ENCODE measurements at places on chromosomes 11 and 22.

GRCh38 chr11:110991661-110992355, 253.7 kb upstream of the POU2AF2 start:
- no peak for DNase-seq

GRCh38 chr22:20554824-20555223, 47.4 kb downstream of the MED15 start:
- DNase-seq = no peak

DNA sequence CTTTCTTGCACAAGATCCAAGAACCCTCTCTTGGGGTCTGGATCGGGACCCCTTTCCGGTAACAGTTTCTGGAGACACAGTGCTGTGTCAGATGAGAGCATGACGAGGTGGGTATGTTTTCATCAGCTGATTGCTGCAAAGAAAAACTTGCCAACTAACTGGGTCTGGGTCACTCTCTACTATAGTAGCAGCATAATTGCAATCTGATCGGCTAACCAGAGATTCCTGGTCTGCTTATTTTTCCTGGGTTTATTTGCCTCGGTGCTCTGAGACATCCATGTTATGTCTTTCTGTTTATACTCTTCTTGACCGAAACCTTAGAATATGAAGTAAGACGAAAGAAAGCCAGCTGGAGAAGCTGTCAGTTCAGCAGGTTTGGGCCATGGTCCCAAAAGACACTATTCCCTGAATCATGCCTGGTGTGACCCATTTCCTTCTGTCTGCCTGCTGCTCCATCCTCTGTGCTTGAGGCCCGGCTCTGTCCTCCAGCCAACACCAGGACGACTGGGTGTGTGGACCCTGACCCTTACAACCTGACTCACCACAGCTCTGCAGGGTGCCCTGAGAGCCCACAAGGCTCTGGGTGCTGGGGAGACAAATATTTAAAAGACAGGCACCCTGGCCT, 24.1 kb upstream of the CLMP start:
- DNase-seq = no peak

DNA sequence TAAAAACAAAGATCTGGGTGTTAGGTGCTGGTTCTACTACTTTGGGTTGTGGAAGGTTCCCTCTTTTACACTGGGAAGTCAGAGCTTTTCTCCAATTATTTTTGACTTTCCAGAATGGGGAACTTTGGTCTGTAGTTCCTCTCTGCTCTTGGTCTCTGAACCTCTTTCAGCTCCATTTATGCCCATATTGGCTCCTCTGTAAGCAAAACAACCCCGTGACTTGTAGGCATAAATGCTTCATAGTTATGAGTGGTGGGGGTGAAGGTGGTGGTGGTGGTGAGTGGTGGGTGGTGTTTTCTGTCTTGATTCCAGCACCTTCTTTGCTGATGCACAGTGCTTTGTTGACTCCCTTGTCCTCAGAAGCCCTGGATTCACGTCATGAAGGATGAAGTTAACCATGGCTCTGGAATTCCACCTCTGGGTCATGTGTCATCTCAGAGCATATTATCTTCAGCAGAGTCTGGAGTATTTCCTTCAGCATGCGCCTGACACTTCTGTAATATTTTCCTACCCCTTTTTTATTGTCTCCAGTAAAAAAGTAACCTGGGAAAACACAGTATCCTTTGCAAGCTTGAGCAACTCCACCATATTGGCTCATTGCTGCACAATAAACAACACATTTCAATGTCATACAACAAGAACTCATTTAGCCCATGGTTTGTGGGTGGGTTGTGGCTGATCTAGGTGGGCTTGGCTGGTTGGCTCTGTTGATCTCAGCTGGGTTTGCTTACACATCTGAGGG, 24.1 kb upstream of the GRK3 start:
- no peak for DNase-seq

DNA sequence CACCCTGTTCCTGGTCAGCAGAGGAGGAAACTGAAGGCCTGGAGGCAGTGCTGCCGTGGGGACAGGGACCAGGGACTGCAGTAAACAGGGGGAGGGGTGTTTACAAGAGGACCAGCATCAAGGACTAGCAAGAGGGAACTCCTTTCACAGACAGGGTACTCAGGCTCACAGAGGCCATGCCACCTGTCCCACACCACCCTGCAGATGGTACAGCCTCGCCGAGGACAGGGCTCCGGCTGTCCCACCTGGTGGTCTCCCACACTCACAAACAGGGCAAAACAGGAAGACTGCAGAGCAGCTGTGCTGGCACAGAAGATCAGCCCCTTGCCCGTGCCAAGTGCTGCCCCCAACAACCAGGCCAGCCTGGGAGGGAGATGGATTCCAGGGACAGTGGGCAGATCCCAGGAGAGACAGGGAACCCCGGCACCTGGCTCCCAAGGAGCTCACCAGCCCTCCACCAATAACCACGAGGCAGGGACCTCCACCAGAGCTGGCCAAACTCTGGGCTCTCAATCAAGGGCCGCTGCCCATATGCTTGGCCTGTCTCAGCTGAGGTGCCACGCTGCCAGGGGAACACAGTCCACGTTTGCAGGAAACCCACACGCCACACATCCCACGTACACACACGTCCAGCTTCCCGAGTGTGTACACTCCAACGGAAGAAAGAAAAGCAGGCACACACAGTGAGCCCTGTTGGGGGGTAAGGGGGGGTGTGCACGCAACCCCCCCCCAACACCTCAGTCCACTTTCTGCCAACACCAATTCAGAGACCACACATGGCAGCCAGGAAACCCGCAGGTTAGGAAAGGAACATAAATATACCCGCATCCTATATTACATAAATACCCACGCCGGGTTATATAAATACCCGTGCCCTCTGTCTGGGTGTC, 2.1 kb downstream of the CSNK1E start:
- peak; percentile 41 for DNase-seq

DNA sequence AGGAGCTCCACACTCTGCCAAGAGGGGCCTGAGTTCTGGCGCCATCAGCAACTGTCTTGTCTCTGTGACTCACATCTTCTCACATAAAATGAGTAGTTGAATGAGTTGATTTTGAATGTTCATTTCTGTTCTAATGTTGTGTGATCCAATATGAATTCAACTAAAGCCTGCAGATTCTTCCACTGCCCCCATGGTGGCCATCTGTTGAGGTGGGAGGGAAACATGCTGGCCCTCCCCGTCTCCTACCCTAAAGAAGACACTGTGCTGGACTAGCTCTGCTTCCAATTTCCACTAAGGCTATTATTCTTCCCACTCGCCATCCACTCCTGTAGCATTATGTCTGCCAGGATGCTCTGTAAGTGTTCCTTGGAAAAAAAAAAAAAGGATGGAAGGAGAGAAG, 555.6 kb upstream of the LARGE1 start:
- no peak for DNase-seq

DNA sequence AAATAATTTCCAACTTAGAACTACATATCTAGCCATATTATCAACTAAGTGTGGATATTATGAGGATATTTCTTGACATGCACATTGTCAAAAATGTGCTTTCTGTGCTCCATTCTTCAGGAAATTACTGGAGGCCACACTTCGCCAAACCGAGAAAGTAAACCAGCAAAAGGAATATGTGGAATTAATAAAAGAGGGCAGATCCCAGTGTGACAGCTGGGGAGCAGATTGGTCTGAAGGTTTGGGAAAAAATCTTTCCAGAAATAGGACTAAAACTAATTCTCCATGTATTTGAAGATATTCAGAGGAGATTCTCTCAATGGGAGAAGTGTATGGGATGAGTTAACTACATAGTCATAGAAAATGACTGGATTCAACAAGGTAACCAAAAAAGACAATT, 546.9 kb upstream of the API5 start:
- DNase-seq = no peak

DNA sequence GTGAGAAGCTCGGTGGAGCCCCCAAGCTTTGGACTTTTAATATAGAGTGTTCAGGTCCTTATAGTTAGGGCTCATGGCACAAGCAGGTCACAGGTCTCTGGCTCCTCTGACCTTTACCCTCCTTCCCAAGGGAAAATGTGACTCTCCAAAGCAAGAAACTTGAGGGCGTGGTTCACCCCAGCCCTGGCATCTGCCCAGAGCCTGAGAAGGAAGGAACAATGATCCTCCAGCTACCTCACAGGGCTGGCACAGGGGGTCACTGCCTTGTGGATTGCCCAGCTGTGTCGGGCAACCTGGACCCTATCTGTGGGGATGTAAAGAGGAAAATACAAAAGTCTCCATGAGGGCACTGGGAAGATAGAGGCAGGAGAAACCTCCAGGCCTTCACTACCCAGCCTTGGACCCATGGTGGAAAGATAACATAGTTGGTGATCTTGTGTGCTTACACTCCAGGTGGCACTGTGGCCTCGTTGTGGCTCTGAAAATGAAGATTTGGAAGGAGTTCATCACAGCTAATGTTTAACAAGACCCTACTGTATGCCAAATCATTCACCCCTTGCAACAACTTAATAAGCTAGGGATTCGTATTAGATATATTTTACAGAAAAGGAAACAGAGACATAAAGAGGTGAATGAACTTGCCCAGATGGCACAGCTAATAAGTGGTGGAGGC, 3.8 kb upstream of the ZNF195 start:
- DNase-seq = no peak

GRCh38 chr11:122758974-122759373, 79.3 kb upstream of the CRTAM start:
- no peak for DNase-seq

- no peak for DNase-seq
Measured at GRCh38 chr22:29992341-29993275, 87.7 kb upstream of the HORMAD2 start.

DNA sequence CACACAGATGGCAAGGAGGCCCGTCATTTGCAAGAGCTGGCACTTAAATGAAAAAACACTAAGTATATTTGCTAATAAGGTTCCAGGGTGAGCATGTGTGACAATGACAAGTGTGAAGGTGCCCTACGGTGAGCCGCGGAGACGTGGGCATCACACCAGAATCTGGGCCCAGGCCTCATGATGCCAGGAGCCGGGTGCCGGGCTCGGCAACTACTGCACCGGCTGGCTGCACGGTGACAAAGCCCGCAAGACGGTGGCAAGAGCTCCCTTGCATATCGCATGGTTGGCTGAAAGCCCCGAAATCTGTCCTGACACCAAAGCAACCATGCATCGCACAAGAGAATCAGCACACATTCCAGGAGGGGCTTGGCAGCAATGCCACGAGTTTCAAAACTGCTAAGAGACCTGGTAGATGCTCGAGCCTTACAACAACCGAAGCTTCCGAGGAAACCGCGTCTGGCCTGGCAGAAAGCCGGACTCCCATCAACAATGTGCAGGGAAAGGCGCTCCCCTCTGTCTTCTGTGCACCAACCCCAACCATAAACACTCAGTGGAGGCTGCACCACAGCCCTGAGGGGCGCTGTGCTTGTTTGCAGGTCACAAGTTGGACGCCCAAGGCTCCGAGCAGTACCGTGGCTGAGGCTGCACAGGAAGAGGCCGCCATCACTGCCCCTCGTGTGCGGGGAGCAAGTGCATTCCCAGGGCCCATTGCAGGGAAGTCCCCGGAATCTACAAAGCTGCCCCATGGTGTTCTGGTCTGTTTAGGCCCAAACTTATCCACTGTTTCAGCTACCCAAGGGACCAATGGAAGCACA, 339.7 kb downstream of the CTTN start:
- no peak for DNase-seq

Data from C1 segment of cervical spinal cord (tissue), 14 donors.